Left hindlimb (tissue), 1 donor: ENCODE measurements at places on chromosomes 1 and 21.

GRCh38 chr1:221392453-221392852 lies 349.4 kb downstream of the DUSP10 start:
- DNase-seq: no peak

GRCh38 chr1:84749427-84749826 lies 59.2 kb upstream of the SSX2IP start:
- DNase-seq: no peak

GRCh38 chr1:3350506-3351261 lies 103.8 kb upstream of the ARHGEF16 start:
- DNase-seq: no peak

GRCh38 chr1:115063228-115063901 lies 25.9 kb downstream of the TSPAN2 start:
- no peak for DNase-seq

GRCh38 chr21:43354026-43354420 lies 72.9 kb downstream of the SIK1 start:
- DNase-seq: no peak

GRCh38 chr1:181680871-181681270 lies 197.6 kb downstream of the CACNA1E start:
- DNase-seq: no peak

GRCh38 chr1:152067150-152067549 lies 21.7 kb downstream of the TCHHL1 start:
- no peak for DNase-seq

DNA sequence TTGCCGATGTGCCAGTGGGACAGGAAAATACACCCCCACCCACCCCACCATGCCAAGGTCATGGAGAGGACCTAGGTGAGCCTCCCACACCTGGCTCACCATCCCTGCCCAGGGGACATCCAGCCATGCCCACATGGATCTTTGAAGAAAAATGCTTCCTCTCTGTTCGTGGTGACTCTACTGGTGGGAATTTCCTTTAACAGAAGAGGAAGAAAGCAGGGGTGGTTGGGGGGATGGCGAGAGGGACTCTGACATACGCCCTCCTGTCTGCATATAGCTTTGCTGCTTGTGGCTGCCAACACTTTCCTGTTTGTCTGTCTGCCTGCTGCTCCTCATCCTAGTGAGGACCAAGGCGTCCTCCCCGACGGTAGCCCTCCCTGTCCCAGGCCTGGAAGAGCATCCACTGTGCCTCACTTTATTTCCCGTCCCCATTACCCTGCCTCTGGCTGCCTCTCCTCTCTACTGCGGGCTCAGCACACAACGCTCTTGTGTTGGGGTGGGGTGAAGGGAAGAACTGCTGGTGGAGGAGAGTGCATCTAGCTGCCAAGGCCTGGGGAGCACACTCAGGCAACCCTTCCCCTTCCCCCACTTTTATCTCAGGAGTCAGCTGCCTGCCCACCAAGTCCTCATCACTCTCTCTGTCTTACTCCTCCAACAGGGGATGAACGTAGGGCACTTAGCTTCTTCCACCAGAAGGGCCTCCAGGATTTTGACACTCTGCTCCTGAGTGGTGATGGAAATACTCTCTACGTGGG lies 2.5 kb downstream of the SEMA4A start:
- no peak for DNase-seq
